ENCODE measurements at places on chromosomes 5 and 9.

GRCh38 chr5:14445576-14446290 is 135.9 kb upstream of the OTULINL start:
- peak; percentile 61 for DNase-seq

- no peak for DNase-seq
These were observed 129.5 kb downstream of the NPR3 start for GRCh38 chr5:32840606-32841005.

DNA sequence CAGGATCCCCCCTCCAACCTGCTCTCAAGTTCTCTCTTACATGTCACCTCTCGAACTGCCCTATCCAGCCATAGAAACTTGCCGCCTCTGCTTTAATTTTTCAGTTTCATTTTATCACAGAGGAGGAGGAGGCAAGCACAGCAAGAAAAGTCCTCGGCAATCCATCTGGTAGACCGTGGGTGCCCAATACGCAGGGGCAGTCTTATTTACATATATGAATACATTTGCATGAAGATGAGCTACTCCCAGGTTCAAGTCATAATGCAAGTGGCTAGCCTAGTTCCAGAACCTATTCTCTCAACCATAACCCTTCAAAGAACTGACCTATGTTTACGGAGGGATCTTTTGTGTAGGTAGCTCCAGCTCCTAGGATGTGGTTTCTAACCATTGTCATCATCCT is 223.2 kb upstream of the PANK3 start:
- DNase-seq = no peak

GRCh38 chr5:62762503-62762902 is 183.9 kb downstream of the LRRC70 start:
- no peak for DNase-seq

DNA sequence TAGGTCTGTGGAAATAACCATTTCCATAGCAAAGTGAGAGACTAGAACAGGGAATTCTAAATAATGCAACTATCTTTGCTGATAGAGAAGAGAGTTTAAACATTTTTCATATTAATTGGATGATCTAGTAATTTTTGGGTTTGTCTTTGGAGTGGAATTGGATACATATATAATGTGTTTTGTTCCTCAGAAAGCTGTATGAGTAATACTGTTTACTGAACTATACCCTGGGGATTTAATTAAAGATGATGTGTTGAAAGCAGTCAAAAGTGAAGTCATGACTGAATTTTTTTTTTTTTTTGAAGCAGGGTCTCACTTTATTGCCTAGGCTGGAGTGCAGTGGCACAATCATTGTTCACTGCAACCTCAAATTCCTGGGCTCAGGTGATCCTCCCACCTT is 17.9 kb downstream of the FER start:
- no peak for DNase-seq

DNA sequence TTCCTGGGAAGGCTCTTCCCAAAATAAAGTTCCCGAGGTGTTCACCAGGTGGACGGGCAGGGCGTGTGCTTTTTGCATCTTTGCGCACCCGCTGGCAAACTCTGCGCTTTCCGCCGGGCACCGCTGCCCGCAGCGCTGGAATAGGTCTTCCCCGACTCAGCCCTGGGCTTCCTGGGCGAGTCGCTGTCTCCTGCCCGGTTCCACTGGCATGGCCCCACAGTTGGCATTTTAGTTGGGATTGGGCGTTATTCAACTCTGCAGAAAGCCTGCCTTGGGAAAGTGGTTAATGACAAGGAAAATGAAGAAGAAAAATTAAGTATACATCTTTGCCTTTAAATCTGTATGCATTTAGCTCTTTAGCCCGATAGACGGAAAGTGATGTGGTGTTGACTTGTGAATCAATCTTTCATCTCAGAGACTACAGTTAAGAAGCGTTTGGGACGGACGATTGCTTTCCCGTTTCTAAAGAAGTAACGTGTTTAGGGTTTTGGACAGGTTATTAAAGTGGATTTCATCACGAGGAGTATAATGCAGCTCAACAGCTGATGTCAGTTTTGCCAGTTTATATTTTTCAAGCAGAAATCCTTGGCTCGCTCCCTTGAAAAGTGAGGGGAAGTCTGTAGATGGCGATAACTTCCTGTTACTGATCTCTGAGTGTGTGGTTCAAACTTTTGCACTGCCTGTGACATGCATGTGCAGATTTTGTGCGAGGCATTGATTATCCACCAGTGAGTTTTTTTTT is 946 bp downstream of the ADCY2 start:
- DNase-seq = no peak
